Stimulated activated CD4-positive, alpha-beta T cell treated with anti-CD3 and anti-CD28 coated beads, TNF-alpha, amount 100 ng/mL, for 4 hours (primary cell): ENCODE measurements at places on chromosomes 3 and 15.

GRCh38 chr3:188488801-188489200 is 334.8 kb downstream of the LPP start:
- no peak for DNase-seq

- DNase-seq: no peak
Measured at GRCh38 chr15:78071383-78071782, 6.1 kb downstream of the TBC1D2B start.

DNA sequence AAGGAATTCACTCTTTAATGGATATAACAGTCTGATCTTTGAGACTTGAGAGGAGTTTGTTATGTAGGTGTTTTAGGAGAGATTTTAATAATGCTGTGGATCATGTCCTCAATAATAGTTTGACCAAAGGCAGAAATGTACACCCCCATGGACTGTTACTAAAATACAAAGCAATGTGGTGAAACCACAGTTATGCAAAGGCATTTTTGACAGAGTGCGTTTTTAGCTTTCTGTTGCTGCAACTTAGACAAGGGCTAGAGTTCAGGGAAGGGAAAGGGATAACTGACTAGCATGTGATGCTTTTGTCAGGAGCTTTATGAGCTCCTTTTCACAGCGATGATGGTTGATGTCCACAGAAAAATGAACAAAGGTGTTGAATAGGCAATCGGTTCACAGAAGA is 3.6 kb upstream of the STARD5 start:
- DNase-seq: no peak

DNA sequence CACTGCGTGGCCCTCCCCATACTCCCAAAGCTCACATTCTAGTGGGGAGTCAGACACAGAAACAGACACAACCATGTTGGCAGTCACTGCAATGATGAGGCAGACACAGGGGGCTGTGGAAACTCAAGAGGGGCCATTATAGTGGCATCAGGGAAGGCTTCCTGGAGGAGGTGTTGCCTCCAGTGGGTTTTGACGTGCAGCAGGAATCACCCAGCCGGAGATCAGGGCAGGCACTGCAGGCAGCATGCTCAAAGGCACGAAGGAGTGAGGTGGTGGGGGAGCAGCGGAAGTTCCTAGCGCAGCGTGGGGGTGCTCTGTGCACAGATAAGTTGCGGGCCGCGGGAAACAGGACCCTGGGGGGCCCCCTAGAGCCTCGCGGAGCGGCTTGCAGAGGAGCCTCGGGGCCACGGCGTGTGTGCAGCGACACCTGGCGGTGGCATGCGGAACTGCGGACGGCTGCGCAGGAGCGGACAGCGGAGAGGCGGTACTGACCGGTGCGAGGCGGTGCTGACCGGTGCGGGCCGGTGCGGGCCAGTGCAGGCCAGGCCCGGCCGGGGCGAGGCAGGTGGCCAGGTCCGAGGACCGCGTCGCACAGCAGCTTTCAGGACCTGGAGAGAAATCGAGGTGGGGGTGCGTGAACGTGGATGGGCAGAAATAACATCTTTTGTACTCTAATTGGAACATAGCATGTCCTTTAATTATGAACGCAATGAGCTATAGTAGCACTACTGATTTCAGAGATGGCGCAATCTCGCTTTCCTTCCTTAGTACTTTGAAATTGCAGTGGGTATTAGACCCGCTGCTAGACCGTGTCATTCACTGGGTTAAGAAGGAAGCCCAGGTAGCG is 101.5 kb downstream of the FBLN2 start:
- peak; percentile 45 for DNase-seq

DNA sequence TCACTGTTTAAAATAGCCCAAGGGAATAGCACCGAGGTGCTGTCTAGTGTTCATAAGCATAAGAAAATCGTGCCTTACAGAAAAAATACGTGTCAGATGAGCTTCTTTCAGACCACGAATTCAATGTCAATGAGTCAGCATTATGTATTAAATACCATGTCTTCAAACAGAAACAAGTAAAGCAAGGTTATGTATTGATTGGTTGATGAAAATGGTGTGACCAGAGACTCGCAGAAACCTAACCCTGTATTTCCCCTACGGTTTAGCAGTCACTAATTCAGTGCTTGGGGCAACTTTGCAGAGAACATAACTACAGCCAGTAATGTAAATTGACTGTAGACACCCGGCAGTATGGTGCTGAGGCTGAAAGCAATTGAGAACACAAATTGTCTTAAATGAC is 307.7 kb downstream of the IL5RA start:
- DNase-seq: no peak

DNA sequence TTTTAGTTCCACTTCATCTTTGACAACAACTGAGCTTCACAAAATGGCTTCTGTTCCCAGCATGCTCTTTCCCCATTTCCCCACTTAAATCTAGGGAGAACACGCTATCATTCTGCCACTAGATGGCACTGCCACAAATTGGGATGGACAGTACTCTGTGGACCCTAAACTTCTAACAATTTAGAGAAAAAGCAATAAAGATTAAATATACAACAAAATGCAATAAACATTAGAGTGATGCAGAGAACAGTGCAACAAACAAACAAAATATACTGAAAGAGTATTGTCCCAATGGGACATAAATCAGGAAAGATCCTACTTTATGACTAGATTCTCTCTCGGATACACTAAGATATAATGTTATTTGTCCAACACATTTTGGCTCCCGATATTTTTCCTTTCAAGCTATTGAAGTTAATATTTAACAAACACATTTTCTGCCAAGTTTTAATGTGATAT is 169.7 kb upstream of the TMCO5A start:
- DNase-seq: no peak

GRCh38 chr3:175378348-175378747 is 519.2 kb downstream of the NAALADL2 start:
- DNase-seq: no peak

DNA sequence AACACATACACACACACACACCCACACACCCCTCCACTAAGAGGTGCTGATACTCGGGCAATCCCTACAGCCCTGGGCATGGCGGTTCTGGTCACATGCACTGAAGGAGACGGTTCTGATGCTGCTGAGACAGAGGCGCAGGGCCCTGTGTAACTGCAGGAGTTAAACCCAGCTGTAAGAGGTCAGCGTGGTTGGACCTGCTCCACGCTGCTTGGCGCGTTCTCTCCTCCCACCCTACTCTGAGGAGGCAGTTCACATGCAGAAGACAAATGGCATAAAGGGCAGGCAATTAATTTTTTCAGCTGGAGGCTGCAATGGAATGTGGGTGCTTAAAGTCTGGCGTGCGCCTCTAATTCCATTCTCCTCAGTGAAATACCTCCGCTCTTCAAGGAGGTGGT is 35.2 kb downstream of the GRK7 start:
- no peak for DNase-seq

DNA sequence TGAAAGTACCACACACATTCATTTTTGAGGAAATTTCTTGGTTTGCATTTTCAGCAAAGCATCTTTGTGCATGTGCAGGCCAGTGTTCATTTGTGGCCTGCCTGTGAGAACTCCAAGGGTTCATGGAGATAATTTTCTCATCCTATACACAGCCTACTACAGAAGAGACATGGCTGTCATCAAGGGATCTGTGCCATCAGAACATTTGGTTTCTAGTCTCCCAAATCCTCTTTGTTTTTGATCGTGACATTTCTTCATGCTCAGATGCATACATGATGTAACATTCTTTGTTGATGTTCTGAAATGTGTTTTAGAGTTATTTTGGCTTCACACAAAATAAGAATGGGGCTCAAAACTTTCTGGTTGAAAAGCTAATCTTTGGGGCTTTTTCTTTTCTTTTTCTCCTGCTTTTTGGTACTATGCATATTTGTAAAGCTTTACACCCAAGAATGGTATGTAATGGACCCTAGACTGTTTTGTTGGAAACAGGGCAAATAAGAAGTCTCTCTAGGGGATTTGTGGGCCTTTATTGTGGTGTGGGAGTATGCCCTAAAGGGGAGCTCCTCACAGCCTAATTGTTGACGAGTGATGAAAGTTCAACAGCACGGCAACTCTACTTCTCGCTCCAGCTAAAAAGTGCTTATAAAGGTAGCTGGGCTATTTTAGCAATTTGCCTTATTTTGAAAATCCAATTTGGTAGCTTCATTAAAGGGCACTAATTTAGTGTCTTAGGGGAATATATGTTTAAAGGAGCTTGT is 3.2 kb upstream of the ARPP21 start:
- DNase-seq: no peak

DNA sequence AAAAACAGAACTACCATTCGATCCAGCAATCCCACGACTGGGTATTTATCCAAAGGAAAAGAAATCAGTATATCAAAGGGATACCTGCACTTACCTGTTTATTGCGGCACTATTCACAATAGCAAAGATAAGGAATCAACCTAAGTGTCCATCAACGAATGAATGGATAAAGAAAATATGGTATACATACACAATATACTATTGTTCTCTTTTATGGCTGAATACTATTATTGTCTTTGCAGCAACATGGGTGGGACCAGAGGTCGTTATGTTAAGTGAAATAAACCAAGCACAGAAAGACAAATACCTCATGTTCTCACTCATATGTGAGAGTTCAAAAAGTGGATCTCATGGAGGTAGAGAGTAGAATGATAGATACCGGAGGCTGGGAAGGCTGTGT is 118.3 kb upstream of the FAM3D start:
- DNase-seq: no peak

DNA sequence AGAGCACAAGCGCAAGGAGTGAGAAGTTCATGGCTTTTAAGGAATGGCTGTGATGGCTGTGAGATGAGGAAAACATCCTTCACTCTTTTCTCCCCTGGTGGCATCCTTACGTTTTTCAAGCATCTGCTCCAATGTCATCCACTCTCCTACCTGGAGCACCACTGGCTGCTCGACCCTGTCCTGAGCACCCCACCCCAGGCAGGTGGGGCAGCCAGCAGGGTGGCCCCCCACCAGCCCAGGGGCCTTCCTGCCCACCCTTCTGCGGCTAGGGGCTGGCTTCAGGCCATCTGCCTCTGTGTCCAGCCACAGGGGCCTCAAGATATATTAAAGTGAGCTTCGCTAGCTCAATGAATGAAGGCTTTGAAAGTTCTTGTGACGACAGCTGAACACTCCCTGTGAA is 56.1 kb downstream of the ATP10A start:
- DNase-seq: no peak

DNA sequence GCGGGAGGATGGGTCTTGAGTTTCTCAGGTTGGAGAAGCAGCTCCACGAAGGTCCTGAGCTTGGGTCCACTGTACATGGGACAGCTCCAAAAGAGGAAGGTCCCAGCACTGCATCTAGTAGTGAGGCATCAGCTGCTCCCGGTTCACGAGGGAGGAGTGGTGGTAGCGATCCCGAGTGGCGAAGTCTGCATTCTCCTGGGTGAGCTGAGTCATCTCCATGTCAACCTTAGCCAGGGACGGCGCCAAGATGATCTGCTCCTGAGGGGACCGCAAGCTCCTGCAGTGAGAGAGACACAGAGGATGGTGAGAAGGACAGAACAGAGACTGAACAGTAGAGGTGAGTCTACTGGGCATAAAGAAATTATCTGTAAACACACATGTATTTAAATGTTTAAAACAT is 28.0 kb upstream of the HEG1 start:
- DNase-seq: no peak

- no peak for DNase-seq
Measured at GRCh38 chr3:34239287-34239686, 440.9 kb downstream of the PDCD6IP start.

- DNase-seq: no peak
Measured at GRCh38 chr3:100902572-100902971, 90.6 kb downstream of the ABI3BP start.
